Hematopoietic multipotent progenitor cell treated with erythropoietin and hydrocortisone succinate and interleukin-3 and kit ligand, for 4 days (in vitro differentiated cells): ENCODE measurements at places on chromosomes 16 and 17.
A peak's percentile ranks its signal among the peaks of the same experiment; 100 is the strongest.

DNA sequence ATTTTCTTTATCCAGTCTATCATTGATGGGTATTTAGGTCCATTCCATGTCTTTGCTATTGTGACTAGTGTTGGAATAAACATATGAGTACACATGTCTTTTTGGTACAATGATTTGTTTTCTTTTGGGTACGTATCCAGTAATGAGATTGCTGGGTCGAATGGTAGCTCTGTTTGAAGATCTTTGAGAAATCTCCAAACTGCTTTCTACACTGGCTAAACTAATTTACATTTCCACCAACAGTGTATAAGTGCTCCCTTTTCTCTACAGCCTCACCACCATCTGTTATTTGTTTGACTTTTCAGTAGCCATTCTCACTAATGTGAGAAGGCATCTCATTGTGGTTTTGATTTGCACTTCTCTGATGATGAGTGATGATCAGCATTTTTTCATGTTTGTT is 103.7 kb downstream of the GOSR1 start:
- no peak for DNase-seq

DNA sequence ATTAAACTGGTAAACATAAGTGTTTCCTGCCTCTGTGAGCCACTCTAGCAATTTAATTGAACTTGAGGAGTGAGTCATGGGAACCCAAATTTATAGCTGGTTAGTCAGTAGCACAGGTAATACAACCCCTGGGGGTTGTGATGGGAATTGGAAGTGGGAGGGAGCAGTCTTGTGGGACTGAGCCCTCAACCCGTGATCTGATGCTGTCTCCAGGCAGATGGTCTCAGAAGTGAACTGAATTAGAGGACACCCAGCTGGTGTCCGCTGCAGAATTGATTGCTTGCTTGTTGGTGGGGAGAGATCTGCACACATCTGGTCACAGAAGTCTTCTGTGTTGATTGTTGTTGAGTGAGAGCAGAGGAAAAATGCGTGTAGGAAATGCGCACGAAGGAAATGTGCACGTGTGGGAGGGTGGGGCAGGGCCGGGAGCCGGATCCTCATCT is 7.7 kb upstream of the ST6GALNAC2 start:
- no peak for DNase-seq

- DNase-seq, result no peak
These were observed 4.8 kb upstream of the GAA start for GRCh38 chr17:80096561-80097021.

- no peak for DNase-seq
These were observed 666.6 kb downstream of the CDH11 start for GRCh38 chr16:64455275-64455674.

GRCh38 chr16:20818929-20819585 is 12.7 kb downstream of the REXO5 start:
- DNase-seq, result no peak

DNA sequence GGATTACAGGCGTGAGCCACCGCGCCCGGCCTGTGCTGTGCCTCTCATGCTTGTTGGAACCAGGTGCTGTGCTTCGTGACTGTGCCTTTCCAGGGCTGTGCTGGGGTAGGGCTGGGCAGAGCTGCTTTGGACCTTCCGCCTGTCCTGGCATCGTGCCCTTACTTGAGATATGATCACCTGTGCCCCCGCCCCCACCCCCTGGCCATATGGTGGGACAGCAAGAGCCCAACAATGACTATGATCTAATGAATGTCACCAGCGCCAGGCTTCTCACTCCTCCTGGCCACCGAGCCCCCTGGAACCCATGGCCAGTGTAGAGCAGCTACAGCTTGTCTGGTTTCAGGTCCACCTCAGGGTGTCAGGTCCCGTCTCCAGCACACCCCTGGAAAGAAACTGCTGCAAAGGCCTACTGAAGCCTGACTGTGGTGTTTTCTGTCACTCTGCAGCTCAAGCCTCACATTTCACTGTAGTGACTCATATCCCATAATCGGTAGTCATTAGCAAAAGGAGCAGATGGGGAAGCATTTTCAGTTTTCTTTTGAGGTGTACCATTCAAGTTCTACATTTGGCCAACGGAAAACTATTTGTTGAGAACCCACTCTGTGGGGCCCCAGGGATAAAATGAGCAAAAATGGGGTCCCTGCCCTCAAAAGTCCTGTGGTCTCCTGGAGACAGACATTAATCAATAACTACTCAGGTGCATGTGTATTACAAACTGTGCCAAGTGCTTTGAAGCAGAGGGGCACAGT is 22.1 kb downstream of the FCSK start:
- DNase-seq, result no peak

GRCh38 chr16:87493608-87494280 is 920 bp upstream of the ZCCHC14 start:
- no peak for DNase-seq

GRCh38 chr16:66568355-66568754 is 2.1 kb downstream of the CMTM1 start:
- no peak for DNase-seq

- no peak for DNase-seq
These were observed 45.3 kb upstream of the TOB1 start for GRCh38 chr17:50911450-50911849.

GRCh38 chr17:17018021-17018441 is 24.2 kb upstream of the MPRIP start:
- no peak for DNase-seq

DNA sequence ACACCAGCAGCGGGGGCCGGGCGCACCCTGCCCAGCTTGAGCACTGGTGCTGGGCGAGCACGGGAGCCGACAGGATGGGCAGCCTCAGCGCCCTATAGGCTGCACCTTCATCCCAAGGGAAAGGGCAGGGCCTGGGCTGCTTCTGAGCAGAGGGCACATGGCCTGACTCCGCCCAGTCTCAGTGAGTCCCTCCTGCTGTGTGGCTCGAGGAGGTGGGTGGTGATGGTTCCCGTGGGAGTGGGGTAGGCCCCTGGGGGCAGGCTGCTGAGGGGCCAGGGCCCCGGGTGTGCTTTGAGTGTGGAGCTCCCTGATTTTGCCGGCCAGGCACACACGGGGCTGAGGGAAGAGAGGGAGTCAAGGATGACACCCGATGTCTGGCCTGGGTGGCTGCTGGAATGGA is 37.9 kb downstream of the TSC2 start:
- no peak for DNase-seq

DNA sequence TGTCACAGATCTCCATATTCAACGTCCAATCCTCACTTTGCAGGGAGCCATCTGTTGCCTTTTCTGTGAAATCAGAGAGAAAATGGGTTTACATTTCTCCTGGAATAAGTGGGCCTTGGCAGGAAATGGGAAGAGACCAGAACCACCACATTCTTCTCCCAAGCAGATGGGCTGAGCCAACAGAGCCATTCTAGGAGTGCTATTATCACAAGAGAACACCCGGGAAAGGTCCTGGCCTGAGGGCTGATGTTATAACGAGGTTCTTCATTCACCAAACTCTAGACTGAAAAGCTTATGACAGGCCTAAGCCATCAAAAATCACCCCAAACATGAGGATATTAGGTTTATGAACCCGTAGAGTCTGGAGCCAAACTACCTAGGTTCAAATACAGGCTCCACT is 64.7 kb downstream of the TOM1L2 start:
- DNase-seq, result no peak

- peak; percentile 70 for DNase-seq
These were observed 18.8 kb upstream of the ASGR2 start for GRCh38 chr17:7133424-7133823.

- DNase-seq, result no peak
These were observed 89.4 kb upstream of the TNRC6C start for GRCh38 chr17:77869041-77869599.

GRCh38 chr16:1494711-1495110 is 1.6 kb downstream of the TELO2 start:
- no peak for DNase-seq

DNA sequence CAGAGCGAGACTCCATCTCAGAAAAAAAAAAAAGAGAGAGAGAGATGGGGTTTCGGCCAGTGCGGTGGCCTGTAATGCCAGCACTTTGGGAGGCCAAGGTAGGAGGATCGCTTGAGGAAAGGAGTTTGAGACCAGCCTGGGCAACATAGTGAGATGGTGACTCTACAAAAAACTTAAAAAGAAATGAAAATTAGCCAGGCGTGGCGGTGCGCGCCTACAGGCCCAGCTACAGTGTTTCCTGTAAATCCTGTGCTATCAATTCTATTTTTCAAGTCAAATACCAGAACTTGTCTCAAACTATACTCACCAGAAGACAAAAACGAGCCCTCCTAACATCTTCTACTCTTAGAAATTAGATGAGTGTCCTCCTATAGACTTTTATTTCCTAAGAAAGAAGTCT is 19.3 kb downstream of the UBE2O start:
- DNase-seq, result no peak

GRCh38 chr17:76497979-76498875 is 3.0 kb downstream of the RHBDF2 start:
- no peak for DNase-seq

- no peak for DNase-seq
These were observed 130.8 kb upstream of the CHMP6 start for GRCh38 chr17:80860703-80861417.

DNA sequence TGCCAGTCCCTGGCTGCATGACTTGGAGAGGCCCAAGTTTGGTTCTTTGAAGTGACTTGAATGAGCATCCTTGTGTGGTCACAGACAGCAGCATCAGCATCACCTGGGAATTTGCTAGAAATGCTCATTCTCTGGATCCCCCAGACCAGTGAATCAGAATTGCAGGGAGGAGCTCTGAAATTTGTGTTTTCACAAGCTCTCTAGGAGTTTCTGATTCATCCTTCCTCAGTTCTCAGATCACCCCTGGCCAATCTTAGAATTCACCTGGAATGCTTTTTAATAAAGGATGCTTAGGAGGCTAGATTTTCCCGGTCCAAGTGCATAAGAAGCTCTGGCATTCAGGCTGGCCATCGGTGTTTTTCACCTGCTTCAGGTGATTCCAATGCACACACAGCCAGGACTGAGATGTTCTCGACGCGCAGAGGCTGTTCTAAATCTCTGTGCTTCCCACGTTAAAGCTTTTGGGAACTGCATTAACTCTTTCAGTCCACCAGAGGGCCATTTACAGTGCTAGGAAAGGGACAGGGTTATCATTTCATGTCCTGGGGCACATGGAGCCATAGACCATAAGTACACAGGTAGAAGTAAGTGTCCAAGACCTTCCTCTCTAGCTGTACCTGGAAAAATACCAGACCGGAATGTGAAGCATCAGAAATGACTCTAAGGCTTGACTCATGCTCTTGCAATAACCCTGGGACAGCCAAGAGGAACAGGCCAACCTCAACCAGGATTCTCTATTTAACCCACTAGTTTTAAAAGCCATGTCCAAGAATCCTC is 85.7 kb upstream of the XYLT1 start:
- DNase-seq, result peak; percentile 68

GRCh38 chr17:33039874-33040273 is 48.2 kb downstream of the SPACA3 start:
- DNase-seq, result no peak

GRCh38 chr16:86298758-86299134 is 211.6 kb upstream of the FOXF1 start:
- no peak for DNase-seq

GRCh38 chr17:956905-957304 is 22.7 kb downstream of the NXN start:
- DNase-seq, result no peak

- no peak for DNase-seq
These were observed 48.5 kb downstream of the TIMM22 start for GRCh38 chr17:1045456-1045855.

DNA sequence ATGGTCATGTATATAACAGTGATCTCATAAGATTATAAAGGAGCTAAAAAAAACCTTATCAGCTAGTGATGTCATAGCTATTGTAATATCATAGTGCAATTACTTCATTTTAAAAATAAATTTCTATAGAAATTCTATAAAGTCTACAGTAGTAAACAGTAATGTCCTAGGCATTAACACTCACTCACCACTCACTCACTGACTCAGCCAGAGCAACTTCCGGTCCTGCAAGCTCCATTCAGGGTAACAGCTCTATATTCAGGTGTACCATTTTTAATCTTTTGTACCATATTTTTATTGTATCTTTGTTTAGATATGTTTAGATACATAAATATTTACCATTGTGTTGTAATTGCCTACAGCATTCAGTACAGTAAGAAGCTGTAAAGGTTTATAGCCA is 524.4 kb upstream of the CDH5 start:
- no peak for DNase-seq

GRCh38 chr16:67720236-67720635 is 1.1 kb upstream of the GFOD2 start:
- no peak for DNase-seq

DNA sequence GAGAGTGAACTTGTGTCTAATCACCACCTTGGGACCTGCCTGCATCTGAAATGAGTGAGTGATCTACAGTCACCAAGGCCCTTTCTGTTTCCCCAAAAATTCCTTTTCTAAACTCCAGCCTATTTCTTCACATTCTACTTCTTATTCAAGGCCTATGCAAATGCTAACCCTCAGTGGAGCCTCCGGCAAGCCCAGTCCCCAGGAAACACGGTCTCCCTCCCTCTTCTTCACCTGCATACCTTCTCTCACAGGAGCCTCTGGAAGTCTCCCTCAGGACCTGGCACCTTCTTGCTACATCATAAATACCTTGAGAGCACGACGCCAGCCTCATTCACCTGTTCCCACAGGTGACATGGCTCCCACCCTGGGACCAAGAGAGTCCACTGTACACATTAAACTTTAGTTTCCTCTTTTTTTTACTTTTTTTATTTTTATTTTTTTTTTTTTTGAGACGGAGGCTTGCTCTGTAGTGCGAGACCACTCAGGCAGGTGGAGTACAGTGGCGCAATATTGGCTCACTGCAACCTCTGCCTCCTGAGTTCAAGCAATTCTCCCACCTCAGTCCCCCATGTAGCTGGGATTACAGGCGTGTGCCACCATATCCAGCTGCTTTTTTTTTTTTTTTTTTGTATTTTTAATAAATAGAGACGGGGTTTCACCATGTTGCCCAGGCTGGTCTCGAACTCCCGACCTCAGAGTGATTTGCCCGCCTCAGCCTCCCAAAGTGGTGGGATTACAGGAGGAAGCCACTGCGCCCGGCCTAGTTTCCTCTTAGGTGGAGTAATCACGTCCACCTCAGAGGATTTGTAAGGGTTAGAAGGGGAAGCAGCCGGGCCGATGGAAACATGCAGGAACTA is 97.3 kb downstream of the ANKRD11 start:
- DNase-seq, result no peak

- no peak for DNase-seq
These were observed 165.3 kb upstream of the ZNF267 start for GRCh38 chr16:31708348-31708747.

- DNase-seq, result peak; percentile 23
These were observed 57.1 kb upstream of the EMP2 start for GRCh38 chr16:10637337-10638037.

GRCh38 chr16:30748634-30749445 is 615 bp downstream of the PHKG2 start:
- peak; percentile 69 for DNase-seq
